ENCODE measurements at places on chromosomes 11 and 22.

DNA sequence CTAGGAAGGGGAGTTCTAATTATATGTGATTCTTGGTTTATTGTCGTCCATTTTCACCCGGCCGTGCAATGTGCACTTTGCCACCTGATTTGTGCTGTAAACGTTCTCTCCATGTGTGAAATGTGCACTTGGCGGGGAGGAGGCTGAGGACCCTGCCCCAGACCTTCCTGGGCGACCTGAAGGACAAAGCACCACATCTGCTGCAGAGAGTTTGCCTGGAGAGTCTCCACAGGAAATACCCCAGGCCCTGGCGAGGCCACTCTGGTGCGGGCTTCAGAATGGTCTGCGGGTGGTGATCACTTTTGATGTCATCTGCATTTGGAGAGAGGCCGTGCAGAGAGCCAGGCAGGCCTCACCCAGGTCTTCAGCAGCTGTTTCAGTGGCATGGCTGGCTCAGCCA lies 224.7 kb downstream of the BRD1 start:
- no peak for DNase-seq

DNA sequence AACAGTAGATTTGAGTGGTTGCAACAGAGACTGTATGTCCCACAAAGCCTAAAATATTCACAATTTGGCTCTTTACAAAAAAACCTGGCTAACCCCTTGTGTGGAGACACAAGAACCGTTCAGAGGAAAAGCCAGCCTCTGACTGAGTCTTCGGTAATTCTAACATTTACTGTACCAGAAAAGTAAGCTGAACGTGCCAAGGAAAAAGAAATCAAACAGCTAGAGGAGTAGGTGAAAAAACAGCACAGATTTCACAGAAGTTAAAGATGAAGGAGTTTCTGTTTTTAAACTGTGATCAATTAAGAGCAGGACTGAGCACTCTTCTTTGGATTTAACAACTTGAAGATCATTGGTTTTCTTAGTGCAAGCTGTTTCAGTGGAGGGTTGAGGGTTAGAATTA lies 424.7 kb upstream of the KIRREL3 start:
- no peak for DNase-seq

DNA sequence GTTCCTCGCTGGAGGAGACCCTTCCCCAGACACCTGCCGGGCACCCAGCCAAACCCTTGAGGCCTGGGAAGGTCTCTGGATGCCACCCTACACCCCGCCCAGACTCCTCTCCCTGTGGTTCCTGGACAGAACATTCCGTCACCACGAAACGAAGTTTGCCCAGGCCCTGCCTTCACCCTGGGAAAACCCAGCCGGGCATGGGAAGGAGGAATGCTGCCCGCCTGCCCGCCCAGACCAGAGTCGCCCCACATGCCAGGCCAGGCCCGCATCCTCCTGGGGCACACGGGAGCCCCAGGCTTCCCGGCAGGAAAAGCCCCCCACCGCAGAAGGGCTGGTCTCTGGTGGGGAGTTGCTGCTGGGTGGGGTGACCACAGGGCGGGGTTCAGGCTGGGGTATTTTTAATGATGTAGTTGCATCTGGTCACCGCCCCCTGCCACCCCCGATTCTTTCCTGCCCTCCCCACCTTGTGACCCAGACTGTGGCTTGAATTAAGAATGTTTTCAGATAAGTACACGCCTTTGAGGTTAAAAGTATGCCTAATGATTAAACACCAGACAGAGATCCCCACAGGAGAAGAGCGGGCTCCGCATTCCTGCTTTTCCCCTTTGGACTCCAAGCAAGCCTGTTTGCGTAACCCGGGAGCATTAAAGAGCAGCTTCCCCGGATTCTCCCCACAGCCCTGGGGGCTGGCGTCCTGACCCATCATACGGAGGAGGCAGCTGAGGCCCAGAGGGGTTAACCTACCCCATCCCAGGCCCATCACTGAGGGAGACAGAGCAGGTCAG lies 44.6 kb upstream of the PPARA start:
- DNase-seq, result no peak

GRCh38 chr11:47509077-47509536 lies 43.8 kb downstream of the CELF1 start:
- no peak for DNase-seq

DNA sequence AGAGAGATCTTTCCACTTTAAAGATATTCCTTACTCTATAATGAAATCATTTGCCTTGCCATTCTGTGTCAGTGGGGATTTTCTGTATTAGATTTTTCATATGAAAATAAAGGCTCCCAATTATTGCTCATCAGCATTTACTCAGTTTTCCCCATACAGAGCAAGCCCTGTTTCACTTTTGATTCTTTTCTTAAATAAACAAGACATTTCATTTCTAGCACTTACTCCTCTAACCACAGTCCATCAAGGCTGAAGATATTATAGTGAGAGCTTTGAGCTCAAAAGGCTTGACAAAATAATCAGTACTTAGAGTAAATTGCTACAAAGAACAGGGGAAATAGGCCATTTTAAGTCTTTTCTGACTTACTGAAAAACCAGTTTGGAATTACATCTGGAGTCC lies 385.1 kb downstream of the LRRC4C start:
- no peak for DNase-seq

DNA sequence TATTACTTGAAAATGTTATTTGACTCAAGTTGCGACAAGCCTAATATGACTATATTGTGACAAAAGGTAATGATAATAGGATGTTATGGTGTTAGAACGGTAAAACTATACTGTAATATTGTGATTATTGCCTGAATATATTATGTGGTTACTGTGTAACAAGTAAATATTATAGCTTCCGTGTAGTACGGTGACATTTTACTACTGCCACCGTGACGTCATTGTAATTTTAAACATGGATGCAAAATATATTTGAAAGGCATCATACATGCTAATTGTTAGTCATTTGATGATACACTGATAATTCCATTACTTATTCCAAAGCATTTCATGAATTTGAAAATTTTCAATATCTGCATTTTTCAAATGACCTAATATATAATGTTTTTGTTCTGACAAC lies 2.5 kb downstream of the ELP4 start:
- no peak for DNase-seq

- DNase-seq, result no peak
Observed at GRCh38 chr11:26761361-26761809, 39.5 kb upstream of the SLC5A12 start.

- DNase-seq, result no peak
Observed at GRCh38 chr22:25843660-25844405, 101.8 kb downstream of the MYO18B start.

GRCh38 chr11:64887234-64887756 lies 8.9 kb upstream of the EHD1 start:
- no peak for DNase-seq

DNA sequence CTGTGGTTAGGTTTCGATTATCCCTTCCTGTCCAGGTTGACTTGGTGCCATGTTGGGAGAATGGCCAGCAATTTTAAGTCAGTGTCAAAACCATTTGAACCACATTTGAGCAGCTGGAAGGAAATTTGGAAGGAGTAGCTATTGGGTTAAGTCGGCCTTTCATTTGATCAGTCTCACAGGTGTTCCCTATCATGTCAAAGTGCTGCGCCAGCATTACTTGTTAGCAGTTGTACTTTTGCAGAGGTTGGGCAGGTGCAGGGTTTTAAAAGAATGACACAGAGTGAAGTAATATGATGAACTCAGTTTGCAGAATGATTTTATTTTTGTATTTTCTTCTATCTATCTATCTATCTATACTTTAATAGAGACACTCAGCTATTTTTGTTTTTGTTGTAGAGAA lies 6.4 kb upstream of the TYMP start:
- no peak for DNase-seq

GRCh38 chr11:98940913-98941312 lies 79.8 kb upstream of the CNTN5 start:
- DNase-seq, result no peak

GRCh38 chr11:46380340-46381047 lies 975 bp upstream of the MDK start:
- peak; percentile 49 for DNase-seq

DNA sequence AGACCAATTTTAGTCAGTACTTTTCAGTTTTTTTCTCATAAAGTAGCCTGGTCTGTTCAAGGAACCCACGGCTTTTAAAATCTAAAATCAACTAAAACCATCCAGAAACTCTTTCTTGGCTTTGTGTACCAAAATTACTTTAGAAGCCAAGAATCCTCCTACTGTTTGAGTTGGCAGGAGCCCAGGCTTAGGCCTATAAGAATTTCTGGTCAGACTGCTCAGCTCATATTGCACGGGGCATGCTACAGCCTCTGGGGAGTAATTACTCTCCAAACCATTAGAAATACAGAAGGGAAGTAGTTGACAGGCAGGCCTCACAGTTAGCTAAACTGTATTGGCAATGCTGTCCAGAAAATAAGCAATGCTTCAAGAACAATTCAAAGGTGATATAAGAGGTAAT lies 1862.9 kb upstream of the RAG2 start:
- DNase-seq, result no peak

DNA sequence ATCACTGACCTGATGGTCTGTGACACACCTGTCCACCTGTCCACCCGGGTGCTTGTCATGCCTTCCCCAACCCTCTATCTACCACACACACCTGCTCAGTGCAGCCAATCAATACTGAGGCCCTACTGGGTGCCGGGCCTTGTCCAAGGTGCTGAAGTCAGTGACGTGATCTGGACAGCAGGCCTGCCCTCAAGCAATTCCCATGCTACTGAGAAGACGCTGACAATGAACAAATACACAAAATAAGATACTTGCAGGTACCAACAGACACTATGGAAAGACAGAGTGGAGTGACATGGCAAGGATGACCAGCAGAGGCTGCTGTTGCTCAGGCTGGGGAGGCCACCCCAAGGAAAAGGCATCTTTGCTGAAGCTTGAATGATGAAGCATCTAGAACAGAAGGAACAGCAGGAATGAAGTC lies 21.2 kb downstream of the PLAAT3 start:
- no peak for DNase-seq

DNA sequence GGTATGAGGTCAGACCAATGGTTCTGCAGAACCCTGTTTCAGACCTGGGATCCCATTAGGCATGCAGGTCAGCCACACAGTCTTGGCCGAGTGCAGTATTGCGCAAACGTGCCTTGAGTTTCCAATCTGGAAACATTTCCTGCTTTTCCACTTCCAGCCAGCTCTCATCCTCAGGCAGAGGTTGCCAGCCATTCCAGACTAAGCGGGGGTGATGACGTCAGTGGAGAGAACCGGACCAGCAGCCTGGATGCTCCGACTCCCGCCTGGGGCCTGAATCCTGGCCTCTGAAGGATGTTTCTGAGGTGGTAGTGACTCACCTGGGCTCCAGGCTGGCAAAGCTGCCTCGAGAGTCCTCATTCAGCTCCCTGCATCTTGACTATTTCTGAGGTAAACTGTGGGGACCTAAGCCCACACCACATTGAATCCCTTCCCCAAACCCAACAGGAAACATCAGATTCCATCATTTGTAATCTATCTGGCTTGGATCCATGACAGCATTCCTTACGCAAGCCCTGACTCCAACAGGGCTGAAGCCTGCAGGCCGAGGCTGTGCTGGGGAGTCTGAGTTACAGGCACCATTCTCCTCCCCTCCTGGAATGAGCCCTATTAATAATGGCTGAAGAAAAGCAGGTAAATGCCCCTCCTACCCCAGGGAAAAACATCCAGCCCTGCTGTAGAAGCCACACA lies 83.0 kb downstream of the ABTB2 start:
- DNase-seq, result no peak

GRCh38 chr11:15097411-15097810 lies 17.3 kb upstream of the INSC start:
- no peak for DNase-seq

DNA sequence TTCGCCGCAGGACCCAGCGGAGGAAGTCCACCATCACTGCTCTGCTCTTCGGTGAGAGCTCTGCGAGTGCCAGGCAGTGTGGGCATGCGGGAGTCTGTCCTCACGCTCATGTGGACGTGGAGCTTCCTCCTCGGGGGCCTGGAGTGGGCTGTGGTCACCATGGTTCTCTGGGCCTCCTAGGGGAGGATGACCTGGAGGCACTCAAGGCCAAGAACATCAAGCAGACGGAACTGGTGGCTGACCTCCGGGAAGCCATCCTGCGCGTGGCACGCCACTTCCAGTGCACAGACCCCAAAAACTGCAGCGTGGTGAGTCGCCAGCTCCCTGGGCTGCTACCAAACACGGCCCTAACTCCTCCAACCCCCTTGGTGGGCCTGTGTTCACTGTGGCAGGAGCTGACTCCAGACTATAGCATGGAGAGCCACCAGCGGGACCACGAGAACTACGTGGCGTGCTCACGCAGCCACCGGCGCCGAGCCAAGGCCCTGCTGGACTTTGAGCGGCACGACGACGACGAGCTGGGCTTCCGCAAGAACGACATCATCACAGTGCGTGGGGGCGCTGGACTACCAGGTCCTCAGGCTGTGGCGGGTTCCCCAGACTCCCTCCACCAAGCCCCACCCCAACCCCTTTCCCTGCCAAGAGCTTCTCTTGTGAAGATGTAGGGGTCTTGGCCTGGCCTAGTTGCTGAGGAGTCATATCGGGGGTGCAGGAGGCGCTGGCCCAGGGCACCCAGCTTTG lies 36.8 kb downstream of the SGSM3 start:
- no peak for DNase-seq

GRCh38 chr11:13608656-13609055 lies 59.8 kb upstream of the FAR1 start:
- DNase-seq, result no peak

DNA sequence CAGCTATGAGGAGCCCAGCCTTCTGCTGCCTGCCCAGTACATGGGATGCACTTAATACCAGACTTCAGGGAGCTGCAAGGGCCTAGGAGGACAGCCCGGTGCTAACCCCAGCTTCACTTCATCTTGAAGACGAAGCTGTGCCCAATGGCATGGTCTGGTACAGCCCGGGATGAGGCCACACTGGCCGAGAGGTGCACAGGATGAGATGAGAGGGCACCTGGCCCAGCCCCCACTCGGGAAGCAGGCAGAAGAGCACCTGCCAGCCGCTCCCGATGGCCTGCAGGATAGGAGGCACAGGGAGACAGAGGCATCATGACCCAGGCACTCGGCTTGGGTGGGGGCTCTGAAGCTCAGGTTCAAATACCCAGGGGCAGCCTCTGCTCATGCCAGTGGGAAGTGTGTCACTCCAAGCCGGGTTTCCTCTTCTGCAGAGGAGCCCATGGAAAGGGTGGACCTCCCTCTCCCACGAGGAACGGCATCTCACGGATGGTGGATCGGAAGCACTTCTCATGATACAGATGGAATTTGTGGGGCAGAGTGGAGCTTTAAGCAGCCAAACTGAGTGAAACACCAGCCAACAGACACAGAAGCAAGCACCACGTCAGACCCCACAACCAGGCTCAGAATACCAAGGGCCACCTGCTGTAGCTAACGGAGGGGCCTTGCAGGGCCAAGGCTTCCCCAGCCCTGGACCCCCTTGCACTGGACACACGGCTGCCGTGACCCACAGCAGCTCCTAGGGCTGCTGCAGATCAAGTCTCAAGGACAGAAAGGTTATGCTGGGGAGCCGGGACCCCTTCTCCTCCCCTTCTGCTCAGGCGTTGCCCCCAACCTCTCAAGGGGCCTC lies 875.2 kb downstream of the BRD1 start:
- DNase-seq, result no peak

GRCh38 chr11:126387857-126388256 lies 32.4 kb downstream of the ST3GAL4 start:
- no peak for DNase-seq
